CD4-positive, alpha-beta T cell treated with Interferon gamma for 1 hour (primary cell): ENCODE measurements at places on chromosomes 5 and 9.

GRCh38 chr5:585556-585955 is 26.6 kb upstream of the CEP72 start:
- DNase-seq: no peak

GRCh38 chr5:169911448-169912212 is 68.7 kb downstream of the INSYN2B start:
- no peak for DNase-seq

DNA sequence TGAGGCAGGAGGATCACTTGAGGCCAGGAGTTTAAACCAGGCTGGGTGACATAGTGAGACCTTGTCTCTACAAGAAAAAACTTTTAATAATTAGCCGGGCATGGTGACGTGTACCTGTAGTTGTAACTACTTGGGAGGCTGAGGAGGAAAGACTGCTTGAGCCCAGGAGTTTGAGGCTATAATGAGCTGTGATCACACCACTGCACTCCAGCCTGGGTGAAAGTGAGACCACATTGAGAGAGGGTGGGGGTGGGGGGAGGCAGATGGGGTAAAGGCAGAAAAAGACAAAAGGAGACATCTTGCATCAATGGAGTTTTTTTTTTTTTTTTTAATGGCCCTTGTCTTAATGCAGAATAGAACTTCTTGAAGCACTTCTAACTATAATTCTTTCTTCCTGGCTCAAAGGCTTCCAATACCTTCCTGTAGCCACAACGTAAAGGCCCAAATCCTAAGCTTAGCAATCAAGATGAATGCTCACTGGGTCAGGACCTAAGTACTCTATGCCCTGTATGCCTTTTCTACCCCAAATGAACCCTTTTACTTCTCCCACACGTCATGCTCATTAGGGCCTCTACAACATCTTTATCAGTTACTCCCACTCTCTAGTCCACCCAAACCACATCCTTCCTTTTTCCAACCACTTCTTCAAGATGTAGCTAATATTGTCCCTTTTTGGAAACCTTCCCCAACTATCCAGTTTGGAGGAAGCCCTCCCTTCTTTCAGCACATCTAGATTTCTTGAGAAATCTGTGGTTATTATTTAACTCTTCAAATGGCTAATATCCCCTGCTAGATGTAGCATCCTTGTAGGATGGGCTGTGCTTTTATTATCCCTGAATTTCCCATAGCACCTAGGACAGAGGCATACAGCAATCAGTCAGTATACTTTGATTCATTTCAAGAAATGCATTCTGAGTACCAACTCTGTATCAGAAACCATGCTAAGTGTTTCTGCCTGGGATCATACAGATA is 40.8 kb downstream of the CSF2 start:
- DNase-seq: no peak

DNA sequence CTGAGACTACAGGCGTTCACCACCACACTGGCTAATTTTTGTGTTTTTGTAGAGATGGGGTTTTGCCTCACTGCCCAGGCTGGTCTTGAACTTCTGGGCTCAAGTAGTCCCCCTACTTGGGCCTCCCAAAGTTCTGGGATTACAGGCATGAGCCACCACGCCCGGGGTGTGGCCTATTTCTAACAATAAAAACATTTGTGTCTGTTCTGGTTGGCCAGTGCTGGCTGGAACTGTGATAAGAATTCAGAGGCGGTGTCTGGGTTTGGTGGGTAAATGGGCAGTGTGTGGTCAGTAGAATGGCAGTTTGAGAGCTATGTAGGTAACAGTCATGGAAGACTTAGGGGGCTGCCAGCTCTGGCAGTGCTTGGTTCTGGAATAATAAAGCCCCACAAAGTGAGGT is 46.9 kb upstream of the SYNPO start:
- no peak for DNase-seq

DNA sequence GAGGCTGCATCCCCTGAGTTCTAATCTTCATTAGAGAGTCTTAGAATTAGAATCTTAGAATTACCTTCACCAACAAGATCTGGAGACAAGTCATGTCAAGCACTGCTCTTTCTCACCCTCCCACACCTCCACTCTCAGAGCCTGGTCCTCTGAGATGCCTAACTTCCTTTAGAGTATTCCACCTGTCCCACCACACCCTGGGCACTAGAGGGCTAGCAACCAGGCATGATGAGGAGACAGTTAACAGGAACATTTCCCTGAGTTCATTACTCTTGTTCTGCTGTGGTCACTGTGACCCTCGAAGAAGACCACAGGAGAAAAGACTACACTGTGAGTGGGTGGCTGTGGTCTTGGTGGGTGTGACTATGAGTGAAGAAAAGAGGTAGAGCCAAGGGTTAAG is 25.2 kb upstream of the MAP1B start:
- no peak for DNase-seq

DNA sequence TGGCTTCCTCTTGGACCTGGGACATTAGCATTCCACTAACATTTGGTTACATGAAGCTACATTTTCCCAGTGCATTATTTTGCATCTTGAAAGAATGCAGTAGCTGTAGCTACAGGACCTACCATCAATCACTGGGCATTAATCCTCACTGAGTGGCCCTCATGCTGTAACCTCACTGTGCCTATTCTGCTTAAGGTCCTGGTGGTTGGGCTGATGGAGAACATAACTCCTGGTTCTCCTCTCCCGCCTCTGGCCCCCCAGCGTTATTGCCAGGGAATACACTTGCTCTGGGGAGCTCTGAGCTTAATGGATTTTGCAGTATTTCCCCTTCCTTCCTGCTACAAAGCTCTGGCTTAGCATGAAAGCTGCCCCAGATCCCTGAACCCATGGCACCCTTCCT is 111.5 kb upstream of the EQTN start:
- DNase-seq: no peak

DNA sequence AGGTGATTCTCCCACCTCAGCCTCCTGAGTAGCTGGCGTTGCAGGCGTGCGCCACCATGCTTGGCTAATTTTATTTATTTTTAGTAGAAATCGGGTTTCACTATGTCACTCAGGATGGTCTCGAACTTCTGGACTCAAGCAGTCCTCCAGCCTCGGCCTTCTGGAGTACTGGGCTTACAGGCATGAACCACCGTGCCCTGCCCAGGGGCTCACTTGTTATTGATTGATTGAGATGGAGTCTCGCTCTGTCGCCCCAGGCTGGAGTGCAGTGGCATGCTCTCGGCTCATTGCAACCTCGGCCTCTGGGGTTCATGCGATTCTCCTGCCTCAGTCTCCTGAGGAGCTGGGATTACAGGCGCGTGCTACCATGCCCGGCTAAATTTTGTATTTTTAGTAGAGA is 1.6 kb downstream of the HSPA4 start:
- DNase-seq: no peak
